NCI-H187 treated with DMSO at 0.1 percent for 48 hours (cell line): ENCODE measurements at places on chromosomes 4 and X.

GRCh38 chrX:7062903-7063302, 84.6 kb upstream of the STS start:
- no peak for DNase-seq

- no peak for DNase-seq
Observed at GRCh38 chrX:106404512-106404911, 207.3 kb upstream of the RADX start.

GRCh38 chr4:78553529-78554060, 2.0 kb downstream of the ANXA3 start:
- no peak for DNase-seq

DNA sequence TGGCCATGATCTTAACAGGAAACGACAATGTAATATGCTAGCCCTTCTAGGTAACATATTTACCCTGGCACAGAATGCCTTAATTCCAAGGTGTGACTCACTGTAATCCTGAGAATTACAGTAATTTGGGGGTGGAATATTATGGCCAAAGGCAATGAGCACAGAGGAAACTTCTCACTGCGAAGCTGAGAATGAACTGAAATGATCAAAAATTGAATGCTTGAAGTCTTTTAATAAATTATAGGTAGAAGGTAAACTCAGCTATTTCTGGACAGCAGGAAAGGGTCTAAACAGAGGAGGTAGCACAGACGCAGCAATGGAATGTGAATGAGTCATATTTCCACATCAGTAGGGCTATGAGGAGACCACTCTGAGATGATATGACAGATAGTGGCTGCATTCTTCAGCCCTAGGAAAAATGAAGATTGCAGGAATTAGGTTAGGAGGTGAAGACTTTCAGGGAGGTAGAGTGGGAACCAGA, 312.6 kb downstream of the PACRGL start:
- no peak for DNase-seq

- DNase-seq, result no peak
Observed at GRCh38 chr4:170853422-170854021, 763.8 kb upstream of the AADAT start.

DNA sequence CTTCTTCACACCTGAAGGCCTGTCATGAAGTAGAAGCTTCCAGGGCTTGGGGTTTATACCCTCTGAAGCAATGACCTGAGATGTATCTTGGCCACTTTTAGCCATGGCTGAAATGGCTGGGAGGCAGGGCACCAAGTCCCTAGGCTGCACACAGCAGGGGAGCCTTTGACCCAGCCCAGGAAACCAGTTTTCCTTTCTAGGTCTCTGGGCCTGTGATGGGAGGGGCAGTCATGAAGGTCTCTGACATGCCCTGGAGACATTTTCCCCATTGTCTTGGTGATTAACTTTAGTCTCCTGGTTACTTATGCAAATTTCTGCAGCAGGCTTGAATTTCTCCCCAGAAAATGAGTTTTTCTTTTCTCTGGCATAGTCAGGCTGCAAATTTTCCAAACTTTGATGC, 511.0 kb upstream of the KLHL4 start:
- no peak for DNase-seq

- DNase-seq, result no peak
Observed at GRCh38 chrX:154082396-154083125, 15.0 kb downstream of the MECP2 start.

- DNase-seq, result no peak
Observed at GRCh38 chrX:70470850-70471289, 26.2 kb downstream of the DLG3 start.

DNA sequence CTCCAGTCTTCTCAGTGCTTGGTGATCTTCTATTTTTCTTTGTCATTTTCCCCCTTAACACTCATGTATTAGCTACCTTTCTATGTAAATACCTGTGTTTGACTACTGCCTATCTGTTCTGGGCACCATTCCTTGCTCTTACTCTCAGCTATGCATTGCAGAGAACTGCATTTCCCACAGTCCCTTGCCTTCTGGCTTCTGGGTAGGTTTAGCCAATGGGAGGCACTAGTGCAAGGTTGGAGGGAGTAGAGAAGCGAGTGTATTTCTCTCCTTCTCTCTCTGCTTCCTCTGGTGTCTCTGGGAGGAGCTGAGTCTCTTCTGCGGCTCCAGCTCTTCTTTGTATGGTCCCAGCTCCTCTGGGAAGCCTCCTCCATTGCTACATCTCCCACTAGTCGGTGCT, 50.5 kb downstream of the CWH43 start:
- no peak for DNase-seq

DNA sequence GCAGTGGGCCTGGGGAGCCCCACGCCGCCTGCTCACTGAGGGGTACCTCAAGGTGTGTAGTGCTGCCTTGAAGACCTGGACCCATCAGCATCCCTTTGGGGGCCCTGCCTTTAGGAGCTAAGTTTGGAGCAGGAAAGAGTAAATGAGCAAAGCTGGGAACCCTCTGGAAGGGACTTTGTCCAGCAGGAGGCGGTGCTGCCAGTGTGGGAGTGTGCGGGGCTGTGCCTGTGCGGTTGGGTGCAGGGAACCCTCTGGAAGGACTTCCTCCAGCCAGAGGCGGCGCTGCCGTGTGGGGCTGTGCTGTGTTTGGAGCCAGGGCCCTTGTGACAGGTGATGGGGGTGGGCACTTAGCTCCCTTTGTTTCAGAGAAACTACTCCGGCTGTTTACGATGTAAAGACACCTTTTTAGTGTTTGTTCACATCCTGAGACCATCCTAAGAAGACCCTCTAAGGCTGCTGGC, 25.8 kb downstream of the RGS12 start:
- DNase-seq, result no peak

- no peak for DNase-seq
Observed at GRCh38 chrX:150688911-150689451, 4.2 kb upstream of the MTMR1 start.

GRCh38 chrX:11890836-11891514, 132.9 kb downstream of the MSL3 start:
- DNase-seq, result no peak

DNA sequence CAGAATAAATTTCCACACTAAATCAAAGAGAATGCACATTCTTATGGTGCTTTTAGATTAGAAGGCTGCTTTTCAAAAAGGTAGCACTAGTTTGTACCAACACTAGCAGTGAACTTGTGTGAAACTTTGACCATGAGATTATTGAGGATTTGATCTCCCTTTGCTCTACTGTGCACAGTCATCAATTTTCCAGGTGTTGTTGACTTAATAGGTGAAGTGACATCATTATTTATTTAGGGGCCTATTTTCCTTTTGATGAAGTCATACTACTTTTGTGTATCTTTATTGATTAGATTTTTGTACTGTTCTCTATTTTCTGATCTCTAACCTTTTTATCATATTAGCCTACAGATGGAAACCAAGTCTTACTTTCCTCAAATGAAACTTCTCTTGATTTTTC, 507.9 kb upstream of the LCORL start:
- DNase-seq, result no peak

- no peak for DNase-seq
Observed at GRCh38 chrX:148672517-148672916, 172.1 kb downstream of the AFF2 start.

DNA sequence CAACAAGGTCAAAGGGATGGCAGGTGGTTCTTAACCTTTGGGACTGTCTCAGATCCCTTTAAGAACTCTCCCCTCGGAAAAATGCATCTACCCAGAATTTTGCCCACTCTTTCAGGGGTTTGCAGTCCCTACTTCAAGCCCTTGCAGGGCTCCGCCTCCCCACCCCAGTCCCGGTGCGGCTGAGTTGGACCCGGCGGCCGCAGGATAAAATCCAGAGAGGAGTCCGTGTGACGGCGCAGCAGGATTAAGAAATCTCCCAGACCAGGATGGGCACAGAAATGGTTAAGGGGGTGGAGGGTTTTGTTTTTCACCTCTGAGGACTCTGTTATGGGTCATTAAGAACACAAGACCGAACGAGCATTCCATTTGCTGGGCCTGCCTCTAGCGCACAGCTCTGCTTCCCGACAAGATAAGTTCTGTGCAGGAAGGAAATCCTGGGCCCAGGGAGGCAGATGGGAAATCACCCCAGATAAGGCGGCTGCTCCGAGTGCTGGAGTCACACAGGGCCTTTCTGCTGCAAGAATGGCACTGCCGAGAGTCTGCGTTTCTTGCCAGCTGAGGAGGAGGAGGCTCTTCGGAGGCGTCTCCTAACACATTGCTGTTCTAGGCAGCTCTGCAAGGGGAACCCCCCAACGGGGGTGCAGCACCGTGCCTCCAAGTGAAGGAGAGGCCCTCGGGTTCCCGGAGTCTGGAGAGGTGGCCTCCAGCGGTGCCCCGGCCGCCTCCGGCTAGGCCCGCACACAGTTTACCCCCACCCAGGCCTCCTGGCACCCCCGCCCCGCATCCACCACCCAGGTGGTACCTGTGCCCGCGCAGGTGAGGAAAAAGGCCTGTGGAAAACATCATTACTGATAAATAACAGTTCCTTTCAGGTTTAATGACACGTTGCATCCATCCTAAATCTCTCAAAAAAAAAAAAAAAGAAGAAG, 277.6 kb downstream of the BCOR start:
- DNase-seq, result no peak

GRCh38 chrX:49029876-49030275, 13.3 kb downstream of the TFE3 start:
- DNase-seq, result no peak

DNA sequence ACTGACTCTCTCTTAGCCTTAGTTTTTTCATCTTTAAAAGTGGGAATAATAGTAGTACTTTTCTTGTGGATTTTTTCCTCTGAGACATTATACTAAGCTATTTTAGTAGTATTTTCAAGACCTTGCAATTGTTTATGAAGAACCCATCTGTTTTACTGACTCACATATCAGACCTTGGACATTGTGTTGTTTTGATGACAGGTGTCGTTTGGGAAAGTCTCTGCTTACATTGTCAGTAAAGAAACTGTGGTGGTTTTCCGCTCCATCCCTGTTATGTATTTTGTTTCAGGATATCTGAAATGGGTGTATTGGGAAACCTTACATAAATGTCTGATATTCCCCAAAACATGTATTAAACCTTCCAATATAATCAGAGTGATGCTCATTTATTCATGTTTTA, 92.2 kb downstream of the STIM2 start:
- DNase-seq, result no peak

DNA sequence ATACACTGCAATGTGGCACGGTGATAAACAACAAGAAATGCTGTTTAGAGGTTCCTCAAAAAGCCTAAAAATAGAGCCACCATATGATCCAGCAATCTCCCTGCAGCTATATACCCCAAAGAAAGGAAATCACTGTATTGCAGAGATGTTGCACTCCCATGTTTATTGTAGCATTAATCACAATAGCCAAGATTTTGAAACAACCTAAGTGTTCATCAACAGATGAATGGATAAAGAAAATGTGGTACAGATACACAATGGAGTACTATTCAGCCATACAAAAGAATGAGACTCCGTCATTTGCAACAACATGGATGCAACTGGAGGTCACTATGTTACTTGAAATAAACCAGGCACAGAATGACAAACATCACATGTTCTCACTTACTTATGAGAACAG, 365.8 kb upstream of the DIPK2B start:
- no peak for DNase-seq

GRCh38 chrX:73683236-73683859, 120.4 kb downstream of the CHIC1 start:
- no peak for DNase-seq

DNA sequence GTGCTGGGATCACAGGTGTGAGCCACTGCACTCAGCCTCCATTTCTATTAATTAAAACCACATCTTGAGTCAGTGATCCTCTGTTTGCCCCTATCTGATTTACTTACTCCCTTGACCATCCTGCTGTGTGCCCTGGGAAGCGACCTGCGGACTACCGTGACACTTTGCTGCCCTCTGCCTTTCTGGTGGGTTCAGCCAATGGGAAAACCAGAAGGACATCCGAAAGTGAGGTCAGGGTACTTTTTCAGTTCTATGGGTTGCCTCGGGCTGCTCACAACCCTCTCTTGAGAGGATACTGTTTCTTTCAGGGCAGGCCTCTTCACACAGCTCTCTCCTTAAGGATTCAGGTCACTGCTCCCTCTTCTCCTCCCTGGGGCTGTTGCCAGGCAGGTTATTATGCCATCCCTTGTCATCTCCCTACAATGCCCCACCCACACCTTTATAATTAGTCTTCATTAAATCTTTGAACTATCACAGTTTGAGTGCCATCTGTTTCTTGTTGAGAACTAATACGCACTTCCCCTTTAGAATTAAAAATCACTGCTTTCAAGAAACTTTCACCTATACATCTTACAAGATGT, 21.4 kb downstream of the PLAC8 start:
- no peak for DNase-seq

DNA sequence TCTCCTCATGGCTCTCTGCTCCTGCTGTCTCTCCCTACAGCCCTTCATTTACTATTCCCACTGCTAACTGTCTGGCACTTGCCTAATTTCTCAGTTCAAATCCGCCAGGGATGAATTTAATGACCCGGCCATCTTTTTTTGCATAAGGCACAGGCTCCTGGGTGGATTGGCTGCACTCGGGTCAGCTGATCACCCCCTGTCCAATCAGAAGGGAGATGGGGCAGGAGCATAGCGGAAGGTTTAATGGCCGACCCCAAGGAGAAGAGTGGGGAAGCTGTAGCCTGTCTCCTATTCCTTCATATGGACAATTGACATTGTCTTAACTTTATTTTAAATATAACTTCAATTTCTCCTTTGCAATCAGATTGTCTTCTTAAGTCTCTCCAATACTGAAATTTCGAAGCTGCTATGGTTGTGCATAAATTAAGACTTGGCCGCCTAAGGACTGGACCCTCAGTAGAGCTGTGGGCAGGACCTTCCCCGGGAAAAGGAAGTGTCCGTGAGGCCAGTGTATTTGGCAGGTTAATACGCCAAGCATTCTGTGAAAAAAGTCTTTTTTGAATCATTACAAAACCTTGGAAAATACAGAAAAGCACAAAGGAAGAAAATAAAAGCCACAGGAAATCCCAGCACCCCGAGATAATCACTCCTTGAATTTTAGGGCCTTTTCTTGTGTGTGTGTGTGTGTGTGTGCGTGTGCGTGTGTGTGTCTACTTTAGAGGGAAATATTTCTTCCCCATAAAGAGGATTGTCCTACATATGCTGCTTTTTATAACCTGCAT, 55.5 kb downstream of the SMIM20 start:
- DNase-seq, result no peak

DNA sequence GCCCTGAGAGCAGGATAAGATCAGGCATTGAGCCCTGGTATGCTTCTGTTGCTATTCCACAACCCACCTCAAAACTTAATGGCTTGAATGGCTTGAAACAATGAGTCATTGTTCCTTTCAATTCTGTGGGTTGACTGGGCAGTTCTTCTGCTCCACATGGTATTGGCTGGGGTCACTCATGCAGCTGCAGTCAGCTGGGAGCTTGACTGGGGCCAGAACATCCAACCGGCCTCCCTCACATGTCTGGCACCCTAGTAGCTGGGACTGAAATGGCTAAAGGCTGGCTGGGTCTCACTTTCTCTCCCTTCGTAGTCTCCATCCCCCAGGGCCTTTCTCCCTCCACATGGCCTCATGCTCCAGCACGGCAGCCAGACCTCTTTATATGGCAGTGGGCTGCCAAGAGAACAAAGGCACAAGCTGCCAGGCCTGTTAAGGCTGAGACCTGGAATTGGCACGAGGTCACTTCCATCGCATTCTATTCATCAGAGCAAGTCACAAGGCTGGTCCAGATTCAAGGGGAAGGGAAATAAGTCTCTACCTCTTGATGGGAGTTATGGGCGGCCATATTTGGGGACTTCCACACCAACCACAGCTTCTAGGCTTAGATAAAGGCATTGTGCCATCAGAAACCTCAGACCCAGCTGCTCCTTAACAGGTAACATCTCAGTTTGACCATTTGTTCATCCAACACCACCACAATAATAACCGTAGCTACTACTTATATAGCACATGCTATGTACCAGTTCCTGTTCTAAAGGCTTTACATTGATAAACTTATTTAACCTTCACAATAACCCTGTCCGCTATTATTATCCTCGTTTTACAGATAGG, 159.7 kb upstream of the ATP6AP2 start:
- no peak for DNase-seq
